ENCODE measurements at places on chromosomes 4 and X. TPM values are rescaled to one million over a fixed set of nuclear protein-coding genes. Genes with fewer than 3 reads are reported as not detected.

IL2 gene
- polyA plus RNA-seq = not detected

NDST4 gene
- not detected for polyA plus RNA-seq

NPY2R gene
- polyA plus RNA-seq = not detected

FMR1NB gene
- not detected for polyA plus RNA-seq

HHIP gene
- 7.8 TPM for polyA plus RNA-seq

DNA sequence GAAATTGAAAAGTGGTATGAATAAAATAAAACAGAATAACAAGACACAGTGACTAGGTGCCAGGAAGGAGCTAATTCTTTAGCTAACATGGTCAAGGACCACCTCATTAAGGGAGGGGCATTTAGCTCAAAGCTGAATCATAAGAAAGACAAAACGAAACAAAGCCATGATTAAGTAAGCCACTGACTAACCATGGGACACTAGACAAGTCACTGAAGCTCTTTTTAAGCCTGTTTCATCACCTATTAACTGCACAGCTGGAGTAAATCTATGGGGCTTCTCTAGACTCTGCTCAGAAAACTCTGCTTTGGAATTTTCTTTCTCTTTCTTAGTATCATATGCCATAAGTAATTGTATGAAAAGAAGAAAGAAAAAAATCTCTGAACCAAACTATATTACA lies 49.8 kb upstream of the C1QTNF7 start:
- DNase-seq = peak; percentile 38

DNA sequence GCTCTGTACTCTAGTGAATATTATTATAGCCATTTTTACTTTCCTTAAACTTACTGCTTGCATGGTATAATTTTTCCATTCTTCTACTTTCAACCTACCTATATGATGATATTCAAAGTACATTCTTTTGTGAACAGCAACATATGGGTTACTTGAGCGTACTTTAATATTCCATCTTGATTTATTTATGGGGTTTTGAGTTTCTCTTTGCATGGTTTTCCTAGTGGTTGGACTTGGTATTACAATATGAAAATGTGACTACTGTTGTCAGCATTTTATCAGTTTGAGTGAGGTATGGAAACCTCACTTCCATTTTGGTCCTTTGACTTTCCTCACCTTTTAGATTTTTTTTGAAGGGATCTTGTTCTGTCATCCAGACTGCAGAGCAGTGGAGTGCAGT lies 35.9 kb downstream of the ADGRG4 start:
- no peak for DNase-seq

GRCh38 chrX:9980401-9980800 lies 13.2 kb downstream of the CLDN34 start:
- DNase-seq = no peak

GRCh38 chrX:3589474-3589873 lies 124.0 kb downstream of the PRKX start:
- DNase-seq = no peak

DNA sequence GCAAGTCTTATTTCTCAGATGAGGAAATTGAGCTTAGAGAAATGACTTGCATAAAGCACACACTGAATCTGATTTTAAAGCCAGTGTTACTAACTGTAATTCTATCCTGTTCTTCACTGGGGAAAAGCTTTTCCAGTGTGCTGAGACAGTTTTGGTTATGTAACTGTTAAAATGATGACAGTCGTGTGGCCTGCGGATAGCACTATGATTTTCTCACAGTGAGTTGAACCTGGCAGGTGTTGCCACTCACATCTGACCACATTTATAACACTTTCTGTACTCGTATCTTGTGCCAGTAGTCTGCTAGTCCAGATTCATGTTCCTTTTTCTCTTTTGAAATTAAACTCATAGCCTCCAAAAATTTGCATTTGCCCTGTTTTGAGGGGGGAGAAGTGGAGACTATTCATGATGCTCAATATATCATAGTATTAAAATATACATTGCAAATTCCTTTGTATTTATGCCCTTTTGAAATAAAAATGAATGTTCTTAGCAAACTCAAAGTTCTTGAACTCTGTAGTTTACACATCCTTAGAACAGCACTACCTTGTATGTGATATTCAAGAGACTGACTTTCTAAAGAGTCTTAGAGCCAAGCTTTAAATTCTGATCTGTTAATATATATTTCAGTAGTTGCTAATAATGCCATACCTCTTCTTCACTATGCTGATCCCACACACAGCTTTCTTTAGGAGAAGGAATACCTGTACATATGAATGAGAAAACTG lies 132.3 kb downstream of the PDLIM5 start:
- no peak for DNase-seq

DNA sequence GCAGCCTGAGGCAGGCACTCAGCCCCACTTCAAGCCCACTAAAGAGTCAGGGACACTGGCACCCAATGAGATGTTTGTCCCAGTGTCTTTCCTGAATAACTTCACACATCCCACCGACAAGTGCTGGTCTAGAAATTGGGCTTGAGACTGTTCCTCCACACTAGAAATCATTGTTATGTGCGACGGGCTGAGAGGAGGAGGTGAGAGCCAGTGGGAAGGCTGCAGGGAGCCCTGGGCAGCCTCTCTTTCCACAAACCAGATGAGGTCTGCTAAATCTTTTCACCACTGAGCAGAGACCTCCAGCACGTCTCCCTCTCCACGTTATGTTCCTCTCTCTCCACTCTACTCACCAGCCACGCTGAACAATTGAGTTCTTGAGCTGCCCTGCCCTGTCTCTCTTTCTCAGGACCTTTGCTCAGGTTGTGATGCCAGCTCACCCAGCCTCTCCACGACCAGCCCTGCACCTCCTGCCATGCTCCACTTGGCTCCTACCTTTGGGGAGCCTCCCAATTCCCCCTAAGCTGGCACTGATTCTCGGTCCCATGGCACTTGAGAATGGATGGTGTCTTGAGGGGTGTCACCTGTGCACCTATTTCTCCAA lies 8.4 kb downstream of the SCD5 start:
- no peak for DNase-seq

- no peak for DNase-seq
Measured at GRCh38 chrX:45757272-45757671, 556.6 kb upstream of the DIPK2B start.

- no peak for DNase-seq
Measured at GRCh38 chrX:44344687-44345086, 1.2 kb upstream of the EFHC2 start.

GRCh38 chr4:38136604-38137003 lies 176.4 kb downstream of the PTTG2 start:
- no peak for DNase-seq

DNA sequence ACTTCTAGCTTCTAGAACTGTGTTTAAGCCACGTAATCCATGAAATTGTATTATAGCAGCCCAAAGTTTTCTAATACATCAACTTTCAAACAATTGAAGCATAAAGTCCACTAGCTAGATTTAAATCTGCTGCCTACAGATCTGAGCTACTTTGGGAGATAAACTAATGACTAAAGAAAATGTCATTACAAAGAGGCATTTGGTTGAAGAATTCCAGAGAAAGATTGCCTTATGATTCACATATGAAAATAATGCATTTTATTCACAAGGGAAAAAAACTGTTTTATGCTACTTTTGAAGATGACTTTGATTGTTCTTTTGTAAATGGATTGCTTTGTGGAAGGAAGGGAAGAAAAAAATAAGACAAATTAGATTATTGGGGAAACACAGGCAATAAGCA lies 124.1 kb upstream of the SLIT2 start:
- peak; percentile 70 for DNase-seq

GRCh38 chr4:98557194-98557892 lies 101.1 kb downstream of the TSPAN5 start:
- peak; percentile 75 for DNase-seq

DNA sequence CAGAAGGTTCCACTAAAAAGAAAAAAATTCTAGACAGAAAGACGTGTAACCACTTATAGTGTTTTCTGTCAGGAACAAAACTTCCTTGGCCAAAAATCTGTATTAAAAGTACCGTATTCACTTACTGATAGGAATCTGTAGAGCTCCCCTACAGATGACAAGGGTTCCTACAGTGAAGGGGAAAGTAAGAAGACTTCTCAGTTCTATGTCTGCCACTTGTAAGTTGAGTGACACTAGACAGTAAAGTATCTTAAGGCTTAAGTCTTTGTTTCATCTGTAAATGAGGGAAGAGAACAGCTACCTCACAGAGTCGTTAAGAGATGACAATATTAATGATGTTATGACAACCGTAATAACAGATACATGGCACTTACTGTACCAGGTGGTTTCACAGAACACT lies 3.3 kb downstream of the COQ2 start:
- DNase-seq = no peak
